Stimulated activated CD8-positive, alpha-beta memory T cell treated with anti-CD3 and anti-CD28 coated beads, Interleukin-4, amount 100 ng/mL, for 1 hour (primary cell): ENCODE measurements at places on chromosomes 7 and 10.
A peak's percentile ranks its signal among the peaks of the same experiment; 100 is the strongest.

GRCh38 chr10:10660054-10660453 lies 357.6 kb upstream of the CELF2 start:
- DNase-seq, result no peak

- no peak for DNase-seq
Observed at GRCh38 chr10:104144931-104145330, 23.0 kb downstream of the SFR1 start.

GRCh38 chr10:68105820-68106219 lies 3.5 kb upstream of the MYPN start:
- no peak for DNase-seq

DNA sequence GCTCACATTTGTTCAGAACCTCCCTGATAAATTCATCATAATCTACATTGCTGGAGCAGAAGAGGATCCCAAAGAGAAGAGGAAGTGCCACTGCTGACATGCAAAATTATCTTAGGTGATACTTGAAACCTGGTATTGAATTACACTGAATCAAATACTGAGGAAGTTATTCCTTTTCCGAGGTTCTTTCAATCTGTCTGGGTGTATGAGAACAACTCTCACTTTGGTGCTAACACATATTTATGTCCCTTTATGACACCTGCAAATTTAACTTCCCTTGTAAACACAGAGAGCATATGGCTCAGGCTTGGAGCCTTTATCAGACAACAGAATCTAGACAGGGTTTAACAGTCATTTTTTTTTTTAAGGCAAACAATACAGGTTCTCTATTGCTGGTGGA lies 131.4 kb downstream of the SRPK2 start:
- no peak for DNase-seq

GRCh38 chr10:49254556-49255318 lies 44.2 kb upstream of the C10orf71 start:
- DNase-seq, result peak; percentile 10

DNA sequence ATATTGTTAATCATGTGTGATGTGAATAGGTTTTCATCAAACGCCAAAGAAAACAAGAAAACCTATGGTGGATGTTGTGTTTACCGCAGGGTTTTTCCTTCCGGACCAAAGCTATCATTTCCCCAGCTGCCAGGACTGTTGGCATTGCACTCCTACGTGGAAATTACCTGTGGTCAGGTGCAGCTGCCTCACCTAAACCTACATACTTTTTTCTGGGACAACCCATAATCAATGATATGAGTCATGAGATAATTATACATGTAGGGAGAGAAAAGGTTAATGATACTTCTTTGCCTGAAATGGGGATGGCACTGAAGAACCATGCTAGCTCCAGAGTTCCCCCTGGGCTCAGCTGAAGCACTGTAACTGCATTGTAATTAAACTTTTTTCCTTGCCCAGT lies 223.6 kb upstream of the SEMA3E start:
- DNase-seq, result no peak

GRCh38 chr7:44162785-44163395 lies 21.8 kb upstream of the MYL7 start:
- DNase-seq, result no peak

GRCh38 chr7:130302649-130303048 lies 9.7 kb downstream of the CPA4 start:
- no peak for DNase-seq

DNA sequence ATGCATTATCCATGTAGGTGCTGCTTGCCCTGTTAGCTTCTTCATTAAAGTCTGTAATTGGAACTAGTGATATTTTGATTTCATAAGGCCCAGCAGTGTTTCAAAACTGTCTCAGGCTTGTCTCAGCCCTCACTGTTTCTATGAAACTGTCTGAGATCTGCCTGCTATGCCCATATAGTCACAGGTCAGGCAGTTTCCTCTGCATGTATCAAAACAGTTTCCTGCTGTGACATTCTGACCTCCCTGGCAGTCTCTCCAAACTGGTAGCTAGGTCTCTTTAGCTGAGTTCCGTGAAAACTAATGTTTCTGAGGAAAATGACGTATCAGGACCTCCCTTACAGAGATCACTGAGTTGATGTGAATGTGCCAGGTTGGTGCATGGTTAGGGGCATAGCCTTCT lies 18.9 kb upstream of the SEMA3D start:
- no peak for DNase-seq

DNA sequence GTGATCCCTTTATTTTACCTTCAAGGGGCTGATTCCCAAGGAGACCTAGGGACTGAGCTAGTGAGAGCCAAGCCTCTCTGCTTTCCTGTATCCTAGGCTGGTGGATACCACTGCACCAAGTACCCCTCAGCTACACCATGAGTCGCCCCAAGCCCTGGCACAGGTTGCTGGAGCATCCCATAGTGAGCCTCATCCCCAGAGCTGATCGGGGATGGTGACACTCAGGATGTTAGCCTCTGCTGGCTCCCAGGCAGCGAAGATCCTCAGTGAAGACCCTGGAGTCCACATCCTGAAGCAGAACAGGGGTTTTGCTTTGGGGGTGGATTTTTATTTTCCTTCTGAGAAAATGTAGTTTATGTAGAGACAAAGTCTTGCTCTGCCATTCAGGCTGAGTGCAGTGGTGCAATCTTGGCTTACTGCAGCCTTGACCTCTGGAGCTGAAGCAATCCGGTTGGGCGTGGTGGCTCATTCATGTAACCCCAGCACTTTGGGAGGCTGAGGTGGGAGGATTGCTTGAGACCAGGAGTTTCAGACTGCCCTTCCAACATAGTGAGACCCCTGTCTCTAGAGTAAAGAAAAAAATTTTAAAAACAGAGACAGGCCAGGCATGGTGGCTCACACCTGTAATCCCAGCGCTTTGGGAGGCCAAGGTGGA lies 12.5 kb upstream of the ZNF212 start:
- no peak for DNase-seq

DNA sequence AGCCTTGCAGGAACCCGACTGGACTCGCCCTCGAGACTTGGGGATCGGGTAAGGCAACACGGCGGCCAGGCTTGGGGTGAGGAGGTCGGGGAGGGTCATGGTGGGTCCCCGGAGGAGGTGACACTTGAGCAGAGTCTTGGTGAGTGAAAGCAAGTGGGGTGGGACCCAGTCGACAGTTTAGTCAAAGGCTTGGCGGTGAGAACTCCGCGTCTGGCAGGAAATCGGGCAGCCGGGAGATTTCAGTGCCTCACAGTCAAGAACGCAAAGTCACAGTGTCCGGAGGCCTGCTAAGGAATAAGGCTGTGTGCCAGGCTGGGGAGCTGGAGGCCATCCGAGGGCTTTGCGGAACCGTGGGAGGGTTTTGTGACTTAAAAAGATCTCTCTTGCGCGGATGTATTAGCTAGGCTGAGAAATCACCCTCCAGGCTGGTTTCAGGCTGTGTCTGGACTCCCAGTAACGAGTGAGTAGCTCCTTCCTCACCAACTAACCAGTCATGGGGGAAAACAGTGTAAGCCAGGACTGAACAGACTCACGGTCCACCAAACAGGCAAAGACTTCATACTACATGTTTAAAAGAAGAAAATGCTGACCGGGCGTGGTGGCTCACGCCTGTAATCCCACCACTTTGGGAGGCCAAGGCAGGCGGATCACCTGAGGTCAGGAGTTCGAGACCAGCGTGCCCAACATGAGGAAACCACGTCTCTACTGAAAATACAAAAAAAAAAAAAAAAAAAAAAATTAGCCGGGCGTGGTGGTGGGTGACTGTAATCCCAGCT lies 613 bp downstream of the AP5Z1 start:
- DNase-seq, result peak; percentile 26

DNA sequence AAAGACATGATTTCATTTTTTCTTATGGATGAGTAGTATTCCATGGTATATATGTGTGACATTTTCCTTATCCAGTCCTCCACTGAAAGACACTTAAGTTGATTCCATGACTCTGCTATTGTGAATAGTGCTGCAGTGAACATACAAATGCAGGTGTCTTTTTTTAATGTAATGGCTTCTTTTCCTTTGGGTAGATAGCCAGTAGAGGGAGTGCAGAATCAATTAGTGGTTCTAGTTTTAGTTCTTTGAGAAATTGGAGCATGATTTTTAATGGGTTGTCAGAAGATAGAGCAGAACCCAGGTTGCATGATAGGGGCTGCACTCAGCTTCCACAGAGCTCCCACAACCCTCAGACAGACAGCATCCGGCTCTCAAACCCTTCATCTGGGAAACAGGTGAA lies 152.9 kb upstream of the PLXDC2 start:
- no peak for DNase-seq

GRCh38 chr10:16384021-16384420 lies 52.8 kb upstream of the PTER start:
- no peak for DNase-seq

DNA sequence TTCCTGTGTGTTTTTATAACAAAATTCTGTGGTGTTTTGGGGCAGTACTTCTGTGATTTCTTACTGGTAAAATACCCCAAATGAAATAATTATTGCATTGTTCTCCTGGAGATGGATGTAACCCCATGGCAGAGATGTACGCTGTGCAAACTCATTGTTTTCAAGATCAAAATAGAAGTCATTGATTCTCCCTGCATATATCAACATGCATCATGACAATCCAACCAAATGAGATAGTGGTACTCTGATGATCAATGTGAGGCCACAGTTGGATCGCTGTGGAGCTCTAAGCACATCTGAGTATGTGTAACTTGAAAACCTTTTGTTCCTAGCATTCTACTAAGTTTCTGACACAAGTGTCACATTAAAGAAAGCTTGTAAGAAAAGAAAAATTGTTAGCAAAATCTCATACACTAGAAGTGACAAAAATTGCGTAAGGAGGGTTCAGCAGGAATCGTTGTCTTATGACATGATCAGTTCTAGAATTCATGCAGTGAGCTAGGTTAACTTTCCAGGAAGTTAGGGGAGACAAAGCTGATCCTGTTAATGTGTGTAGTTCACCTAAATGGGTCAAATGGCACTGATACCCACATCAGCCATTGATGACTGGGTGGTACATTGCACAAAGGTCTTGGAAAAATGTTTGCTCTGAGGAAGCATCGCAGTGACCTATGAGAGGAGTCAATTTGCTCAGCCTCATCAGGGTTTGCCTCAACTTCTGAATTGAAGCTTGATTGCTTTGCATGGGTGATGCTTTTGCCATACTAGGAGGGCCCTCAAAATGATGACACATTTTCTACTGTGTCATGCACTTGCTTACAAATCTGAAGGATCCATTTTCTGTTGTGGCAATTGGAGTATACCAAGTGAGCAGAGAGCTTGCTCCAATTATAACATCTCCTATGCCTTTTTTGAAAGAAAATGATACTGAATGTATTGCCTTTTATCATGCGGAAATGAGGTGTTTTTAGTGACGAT lies 145.1 kb downstream of the PLXDC2 start:
- no peak for DNase-seq

DNA sequence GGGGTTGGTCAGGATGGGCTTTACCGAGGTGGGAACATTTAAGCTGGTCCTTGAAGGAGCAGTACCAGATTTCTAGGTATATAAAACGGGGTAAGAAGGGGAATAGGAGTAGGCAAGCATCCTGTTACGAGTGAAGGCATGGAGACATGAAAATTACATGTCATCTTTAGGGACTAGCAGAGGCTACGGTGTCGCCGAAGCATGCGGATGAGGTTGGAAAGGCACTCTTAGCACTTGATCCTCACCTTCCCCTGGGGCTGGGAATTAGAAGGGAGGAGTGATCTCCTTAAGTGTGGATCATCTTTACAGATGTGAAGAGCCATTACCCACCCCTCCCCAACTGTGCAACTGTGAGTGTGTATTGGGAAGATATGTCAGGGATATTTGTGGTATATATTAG lies 13.8 kb upstream of the ZRANB1 start:
- DNase-seq, result no peak

DNA sequence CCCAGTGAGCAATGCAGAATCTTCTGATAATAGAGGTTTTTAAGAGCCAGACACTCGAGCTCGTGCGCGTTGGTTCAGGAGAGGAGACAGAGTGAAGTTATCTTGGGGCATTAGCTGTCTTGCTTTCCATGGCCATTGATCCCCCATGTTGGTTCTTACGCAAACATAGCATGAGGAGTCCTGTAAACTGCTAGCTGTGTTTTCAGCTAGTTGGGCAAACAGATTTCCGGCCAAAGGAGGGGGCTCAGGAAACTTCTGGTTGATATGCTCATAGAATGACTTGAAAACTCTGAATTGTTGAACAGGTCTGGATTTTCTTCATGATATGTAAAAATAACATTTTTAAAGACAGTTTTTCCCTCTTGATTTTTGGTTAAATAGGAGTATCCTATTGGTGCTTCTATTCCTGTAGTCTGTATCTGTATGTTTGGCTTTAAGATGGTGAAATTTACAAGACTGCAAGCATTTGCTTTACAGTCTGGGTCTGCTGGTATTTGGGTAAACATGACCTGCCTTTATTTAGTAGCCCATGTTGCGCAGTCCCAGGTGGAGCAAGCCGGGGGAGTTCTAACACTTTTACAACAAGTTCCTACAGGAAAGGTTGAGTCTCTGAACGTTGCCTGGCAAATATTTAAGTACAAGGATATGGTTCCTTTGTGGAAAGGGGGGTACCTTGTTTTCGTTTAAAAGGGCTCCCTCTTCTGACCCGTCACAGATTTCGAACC lies 218.4 kb upstream of the KCND2 start:
- DNase-seq, result no peak

DNA sequence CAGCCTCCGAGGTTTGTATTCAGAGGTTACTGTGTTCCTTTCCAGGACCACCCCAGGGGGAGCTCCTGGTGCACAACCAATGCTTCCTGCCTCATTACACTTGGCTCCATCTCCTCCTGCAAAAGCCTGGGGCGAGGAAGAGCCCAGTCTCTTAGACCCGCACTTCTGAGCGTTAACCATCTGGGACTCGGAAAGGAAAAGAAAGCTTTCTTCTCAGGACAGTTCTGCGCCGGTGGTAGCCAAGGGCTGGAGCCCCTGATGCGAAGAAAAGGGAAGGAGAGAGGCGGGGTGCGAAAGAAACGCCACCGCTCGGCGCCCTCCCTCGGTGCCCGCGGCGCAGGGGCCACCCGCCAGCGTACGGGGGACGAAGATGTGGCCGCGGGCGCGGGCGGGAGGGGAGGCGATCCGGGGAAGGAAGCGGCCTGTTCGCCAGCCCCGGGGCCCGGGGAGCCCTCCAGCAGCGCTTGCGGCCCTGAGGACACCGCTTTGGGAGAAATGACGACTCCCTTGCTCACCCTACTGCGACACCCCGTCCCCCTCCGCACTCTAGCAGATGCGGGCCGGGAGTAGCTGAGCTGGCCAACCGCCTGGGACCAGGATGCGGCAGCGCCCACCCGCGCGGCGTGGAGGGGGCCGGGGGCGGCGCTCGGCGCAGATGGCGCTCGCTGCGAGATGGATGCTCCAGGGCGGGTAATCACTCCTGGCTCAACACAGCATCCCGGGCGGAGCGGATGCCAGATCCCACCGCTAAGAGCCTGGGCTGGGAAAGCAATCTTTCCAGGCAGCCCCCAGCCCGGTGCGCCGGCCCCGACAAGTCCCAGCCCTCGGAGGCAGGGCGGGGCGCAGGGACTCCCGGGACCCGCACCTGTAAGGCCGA lies 1.3 kb downstream of the NRCAM start:
- DNase-seq, result no peak

GRCh38 chr7:154427533-154427932 lies 375.3 kb downstream of the DPP6 start:
- DNase-seq, result no peak
